DMS153 (cell line): ENCODE measurements at places on chromosomes 12 and 14.

GRCh38 chr14:61555056-61555838 is 140.1 kb upstream of the HIF1A start:
- no peak for DNase-seq

- no peak for DNase-seq
Observed at GRCh38 chr14:91292491-91292890, 48.0 kb upstream of the GPR68 start.

- no peak for DNase-seq
Observed at GRCh38 chr14:77543637-77544334, 45.2 kb upstream of the ISM2 start.

DNA sequence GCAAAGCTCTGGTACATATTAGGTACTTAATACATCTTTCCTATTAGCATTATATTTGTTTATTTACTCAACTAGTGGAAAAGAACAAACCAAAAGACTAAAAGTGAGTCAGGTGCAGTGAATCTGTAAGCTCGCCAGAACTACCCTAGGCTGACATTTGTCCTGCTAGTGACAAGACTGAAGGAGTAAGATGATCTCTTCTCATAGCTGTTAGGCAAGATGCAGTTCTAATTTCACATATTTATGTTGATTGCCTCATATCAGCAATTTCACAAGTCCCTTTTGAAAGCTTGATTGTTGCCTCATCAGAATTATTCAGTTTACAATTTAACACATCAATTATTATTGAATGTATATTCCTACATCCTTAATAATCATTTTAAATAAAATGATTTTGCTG is 293.0 kb upstream of the NAV3 start:
- DNase-seq, result no peak

GRCh38 chr14:89215531-89215930 is 201.5 kb downstream of the FOXN3 start:
- DNase-seq, result no peak

- no peak for DNase-seq
Observed at GRCh38 chr12:112938751-112939150, 477 bp downstream of the OAS3 start.

DNA sequence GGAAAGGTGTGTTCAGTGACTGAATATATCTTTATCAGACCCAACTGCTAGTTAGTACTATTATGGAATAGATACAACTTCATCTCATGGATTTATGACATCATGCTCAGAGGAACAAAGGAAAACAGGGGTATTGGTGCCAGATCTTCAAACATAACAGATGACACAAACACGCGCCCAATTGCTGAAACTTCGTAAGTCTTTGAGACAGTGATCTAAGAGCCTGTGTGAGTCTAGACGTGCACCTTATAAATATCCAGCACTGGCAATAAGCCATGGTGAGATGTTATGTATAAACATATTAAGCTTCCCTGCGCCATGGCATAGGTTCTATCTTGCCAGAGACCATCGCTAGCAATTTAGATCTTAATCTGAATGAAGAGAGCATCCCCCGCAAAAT is 42.2 kb upstream of the NR2C1 start:
- DNase-seq, result no peak

DNA sequence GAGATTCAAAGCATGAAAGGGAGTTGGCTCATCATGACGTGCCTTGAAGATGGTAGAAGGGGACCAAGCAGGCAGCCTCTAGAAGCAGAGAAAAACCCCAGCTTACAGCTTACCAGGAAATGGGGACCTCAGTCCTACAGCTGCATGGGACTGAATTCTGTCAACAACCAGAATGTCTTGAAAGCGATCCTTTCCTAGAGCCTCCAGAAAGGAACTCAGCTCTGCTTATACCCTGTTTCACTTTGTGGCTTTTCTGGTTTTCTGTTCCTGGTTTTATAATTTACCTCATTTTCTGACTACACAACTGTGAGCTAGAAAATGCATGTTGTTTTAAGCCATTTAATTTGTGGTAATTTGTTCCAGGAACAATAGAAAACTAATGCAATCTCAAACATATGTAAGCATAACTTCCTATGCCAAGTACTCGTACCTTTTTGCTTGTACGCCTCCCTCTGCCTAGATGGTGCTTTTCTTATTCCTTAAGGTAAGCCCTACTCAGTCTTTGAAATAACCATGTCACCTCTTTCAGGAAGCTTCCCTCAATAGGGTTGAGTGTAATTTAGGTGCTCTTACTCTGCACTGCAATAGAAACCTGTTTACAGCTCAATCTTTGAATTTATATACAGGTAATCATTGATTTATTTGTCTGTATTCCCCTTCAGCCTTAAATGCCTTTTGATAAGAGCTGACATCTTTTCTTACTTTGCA is 348.8 kb downstream of the TMEM117 start:
- DNase-seq, result no peak

- DNase-seq, result no peak
Observed at GRCh38 chr12:83404521-83404920, 717.8 kb downstream of the TMTC2 start.

- no peak for DNase-seq
Observed at GRCh38 chr12:113941208-113941486, 25.0 kb downstream of the RBM19 start.

GRCh38 chr12:92639017-92639416 is 63.8 kb upstream of the PLEKHG7 start:
- DNase-seq, result peak; percentile 75

GRCh38 chr12:22459838-22460490 is 84.4 kb downstream of the C2CD5 start:
- DNase-seq, result peak; percentile 4

- DNase-seq, result no peak
Observed at GRCh38 chr14:101560534-101561113, 671 bp upstream of the DIO3 start.

DNA sequence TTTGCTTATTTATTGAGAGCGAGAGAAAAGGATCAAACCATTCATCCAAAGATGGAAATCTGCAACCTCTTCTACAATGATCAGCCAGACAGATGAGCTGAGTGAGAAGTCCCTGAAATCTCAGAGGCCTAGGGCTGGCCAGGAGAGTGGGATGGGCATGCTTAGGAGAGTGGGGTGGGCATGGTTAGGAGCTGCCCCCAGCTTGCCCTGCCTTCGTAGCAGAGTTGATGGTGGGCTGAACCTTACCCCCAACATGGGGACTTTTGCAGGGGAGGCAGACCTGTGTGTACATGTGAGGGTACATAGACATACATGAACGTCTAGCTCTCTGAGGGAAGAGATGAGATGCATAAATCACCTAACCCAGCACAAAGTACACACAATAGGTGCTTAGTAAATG is 95.7 kb upstream of the ESRRB start:
- no peak for DNase-seq

- DNase-seq, result no peak
Observed at GRCh38 chr14:100213587-100213955, 25.4 kb upstream of the YY1 start.

- no peak for DNase-seq
Observed at GRCh38 chr12:40986001-40986400, 202.1 kb upstream of the PDZRN4 start.

DNA sequence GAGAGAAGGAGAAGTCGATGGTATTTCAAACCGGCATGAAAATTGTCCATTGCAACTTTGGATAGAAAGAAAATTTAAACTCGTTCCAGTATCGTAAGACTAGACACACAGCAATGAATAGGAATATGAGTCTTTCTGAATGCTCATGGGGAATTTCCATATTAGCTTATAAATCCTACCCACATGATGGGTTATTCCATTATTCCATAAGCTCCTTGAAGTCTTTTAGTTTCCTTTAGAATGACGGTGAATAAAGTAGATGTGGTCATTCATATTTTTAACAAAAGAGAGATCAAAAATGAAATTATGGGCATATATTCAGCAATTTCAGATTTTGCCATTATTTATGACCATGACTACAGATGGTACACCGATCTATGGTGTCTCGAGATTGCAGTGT is 163.4 kb upstream of the HMGA2 start:
- DNase-seq, result no peak

DNA sequence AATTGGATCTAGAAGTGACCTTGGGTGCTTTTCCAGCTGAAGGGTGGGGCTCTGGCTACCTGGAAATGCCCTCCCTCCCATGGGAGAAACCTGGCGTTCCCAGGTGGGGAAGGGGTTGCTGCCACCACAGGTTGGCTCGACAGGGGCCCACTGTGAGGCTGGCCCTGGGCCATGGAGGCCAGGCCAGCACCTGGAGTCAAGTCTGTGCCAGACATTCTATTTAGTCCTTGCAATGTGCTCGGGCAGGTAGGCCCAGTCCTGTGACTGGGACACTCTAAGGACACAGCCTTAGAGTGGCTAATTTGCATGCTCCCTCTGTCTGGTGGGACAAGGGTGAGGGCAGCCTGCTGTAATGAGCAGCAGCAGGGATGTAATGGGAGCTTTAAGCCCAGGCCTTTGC is 11.9 kb downstream of the VRTN start:
- no peak for DNase-seq

GRCh38 chr14:103188810-103189480 is 65.7 kb downstream of the TNFAIP2 start:
- DNase-seq, result no peak

- DNase-seq, result no peak
Observed at GRCh38 chr14:96629082-96629481, 126.9 kb downstream of the PAPOLA start.

DNA sequence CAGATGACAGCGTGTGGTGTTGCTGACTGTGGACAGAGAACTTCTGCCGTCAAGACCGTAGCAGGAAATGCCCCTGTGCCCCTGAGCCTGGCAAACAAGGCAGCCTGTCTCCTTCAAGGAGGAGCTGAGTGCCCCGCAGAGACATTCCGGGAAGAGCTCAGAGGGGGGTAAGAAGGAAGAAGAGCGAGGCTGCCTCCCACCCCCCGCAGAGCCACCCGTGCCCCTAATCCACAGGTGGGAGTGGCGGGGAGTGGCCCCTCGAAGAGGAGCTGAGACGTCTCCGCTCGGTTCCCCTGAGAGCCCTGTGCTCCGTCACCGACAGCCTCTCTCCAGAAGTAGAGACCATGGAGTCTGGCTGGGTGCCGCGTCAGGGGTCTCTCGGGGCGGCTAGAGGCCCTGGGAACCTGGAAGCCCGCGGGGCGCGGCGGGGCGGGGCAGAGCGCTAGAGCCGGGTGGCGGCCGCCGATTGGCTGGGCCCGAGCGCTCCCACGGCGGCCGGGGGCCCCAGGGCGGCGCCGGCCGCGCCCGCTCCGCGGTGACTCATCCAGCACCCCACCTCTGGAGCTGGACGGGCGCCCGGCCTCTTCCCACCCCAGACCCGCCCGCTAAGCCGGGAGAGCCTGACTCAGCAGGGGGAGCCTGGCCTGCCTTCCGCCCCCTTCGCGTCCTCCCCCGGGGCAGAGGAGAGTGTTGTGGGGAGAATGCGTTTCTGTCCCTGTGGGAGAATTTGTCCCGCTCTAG is 25.2 kb upstream of the KRT78 start:
- no peak for DNase-seq

DNA sequence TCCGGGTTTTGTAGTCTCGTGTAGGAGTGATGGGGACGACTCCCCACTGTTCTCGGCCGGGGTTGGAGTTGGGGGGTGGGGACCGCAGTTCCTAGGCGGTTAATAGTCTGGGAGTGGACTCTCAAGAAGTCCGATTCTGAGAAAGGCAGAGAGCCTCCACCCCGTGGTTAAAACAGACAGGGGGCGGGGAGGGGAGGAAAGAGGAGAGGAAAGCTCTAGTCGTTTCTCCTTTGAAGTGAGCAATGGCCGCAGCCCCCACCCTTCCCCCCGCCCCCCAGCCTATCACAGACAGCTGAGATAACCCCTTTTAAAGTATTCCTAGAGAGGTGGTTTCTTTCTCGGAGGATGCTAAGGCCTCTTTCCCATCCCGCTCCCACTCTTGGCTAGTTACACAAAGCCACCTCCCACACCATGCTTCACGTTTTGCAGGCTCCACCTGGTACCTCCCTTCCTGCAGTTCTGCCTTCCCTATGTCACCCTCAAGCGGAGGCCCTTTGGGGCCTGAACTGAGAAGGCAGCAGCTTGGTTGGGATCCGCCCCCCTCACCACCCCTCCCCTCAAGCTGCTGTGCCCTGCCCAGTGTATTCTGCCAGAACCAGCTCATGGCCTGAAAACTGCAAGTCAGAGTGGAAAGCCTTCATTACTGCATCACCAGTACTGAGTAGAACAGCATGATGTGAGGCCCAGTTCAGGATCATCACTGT is 853 bp downstream of the USP5 start:
- DNase-seq, result no peak

GRCh38 chr14:91142214-91142668 is 28.4 kb downstream of the DGLUCY start:
- DNase-seq, result no peak

DNA sequence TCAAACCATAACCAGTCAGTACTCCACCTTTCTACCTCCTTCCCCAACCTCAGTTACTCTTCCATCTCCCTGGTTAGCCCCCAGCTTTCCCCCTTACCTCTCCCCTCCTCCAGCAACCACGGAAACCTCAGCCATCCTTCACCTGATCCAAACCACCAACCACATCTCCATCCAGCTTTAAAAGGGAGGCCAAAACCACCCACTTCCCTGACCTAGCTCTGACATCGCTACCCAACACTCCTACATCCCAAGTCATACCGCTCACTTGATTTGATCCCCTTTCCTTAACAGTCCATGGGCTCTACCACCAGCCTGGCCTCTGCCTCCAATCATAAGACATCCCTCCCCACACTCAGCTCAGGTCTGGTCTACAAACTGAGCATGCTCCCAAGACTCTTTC is 1.5 kb downstream of the RAB35 start:
- no peak for DNase-seq

GRCh38 chr14:100041271-100041670 is 24.0 kb upstream of the EVL start:
- no peak for DNase-seq
